ENCODE measurements at places on chromosomes 6 and 20.

DNA sequence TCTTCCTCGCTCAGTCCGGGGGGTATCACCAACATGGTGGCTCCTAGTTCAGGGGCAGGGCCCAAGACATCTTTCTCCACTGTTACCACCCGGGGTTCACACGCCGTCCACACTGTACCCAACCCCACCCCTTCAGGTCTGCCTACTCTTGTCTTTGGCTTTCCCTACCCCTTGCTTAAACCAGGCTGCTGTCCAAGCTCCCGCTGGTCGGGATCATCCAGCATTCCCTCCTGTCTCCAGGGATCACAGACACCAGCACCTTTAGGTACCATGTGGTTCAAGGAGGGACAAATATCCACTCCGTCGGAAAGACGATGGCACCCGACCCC lies 395 bp downstream of the NELFE start:
- no peak for DNase-seq

GRCh38 chr6:118606858-118607257 lies 44.5 kb downstream of the CEP85L start:
- no peak for DNase-seq

- no peak for DNase-seq
These were observed 2.9 kb downstream of the SLC35B2 start for GRCh38 chr6:44254191-44255104.

DNA sequence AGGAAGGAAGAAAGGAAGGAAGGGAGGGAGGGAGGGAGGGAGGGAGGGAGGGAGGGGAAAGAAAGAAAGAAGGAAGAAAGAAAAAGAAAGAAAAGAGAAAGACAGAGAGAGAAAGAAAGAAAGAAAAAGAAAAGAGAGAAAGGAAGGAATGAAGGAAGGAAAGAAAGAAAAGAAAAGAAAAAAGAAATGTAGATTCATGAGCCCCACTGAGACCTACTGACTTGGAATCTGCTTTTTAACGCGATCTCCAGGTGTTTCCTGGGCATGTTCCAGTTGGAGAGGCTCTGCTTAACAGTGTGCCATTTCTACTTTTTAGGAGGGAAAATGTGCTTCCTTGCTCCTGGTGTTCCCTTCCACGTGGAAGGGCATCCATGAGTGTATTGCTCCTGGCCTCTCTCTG lies 16.4 kb downstream of the DEFB132 start:
- DNase-seq = no peak

DNA sequence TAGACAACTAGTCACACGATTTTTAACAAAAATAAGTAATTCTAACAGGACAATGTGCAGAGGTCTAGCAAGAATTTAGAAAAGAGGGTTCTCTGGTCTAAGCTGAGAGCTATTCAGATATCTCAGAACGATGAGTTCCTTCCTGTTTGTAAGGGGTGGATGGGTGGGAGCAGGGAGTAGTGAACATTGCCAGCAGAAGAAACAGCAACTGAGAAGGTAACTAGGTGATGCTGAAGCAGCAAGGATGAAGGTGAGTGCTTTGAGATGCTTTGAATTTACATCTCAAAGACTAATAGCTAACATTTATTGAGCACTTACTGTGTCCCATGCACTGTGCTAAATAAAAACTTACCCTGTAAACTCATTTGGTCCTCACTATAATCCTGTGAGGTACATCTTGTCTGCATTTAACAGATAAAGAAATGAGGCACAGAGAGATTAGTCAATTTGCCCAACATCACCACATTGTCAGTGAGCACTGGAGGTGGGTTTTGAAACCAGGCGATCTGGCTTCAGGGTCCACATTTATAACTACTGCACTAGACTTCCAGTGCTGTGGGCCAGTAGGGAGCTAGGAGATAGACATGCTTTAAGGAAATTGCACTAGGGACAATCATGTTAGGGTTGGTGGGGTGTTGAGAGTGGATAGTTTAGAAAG lies 15.7 kb downstream of the BRD2 start:
- no peak for DNase-seq

DNA sequence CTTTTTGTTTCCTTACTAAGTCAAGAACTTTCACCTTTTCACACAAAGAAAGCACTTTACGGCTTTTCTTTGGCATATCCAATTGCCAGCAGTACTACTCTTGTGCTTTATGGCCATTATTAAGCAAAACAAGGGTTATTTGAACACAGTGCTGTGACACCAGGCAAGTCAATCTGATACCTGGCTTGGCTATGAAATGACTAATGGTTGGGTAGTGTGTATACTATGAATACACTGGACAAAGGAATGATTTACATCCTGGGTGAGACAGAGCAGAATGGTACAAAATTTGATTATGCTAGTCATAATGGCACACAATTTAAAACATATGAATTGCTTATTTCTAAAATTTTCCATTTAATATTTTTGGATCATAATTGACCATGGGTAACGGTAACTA lies 22.1 kb upstream of the ADGRF1 start:
- no peak for DNase-seq

DNA sequence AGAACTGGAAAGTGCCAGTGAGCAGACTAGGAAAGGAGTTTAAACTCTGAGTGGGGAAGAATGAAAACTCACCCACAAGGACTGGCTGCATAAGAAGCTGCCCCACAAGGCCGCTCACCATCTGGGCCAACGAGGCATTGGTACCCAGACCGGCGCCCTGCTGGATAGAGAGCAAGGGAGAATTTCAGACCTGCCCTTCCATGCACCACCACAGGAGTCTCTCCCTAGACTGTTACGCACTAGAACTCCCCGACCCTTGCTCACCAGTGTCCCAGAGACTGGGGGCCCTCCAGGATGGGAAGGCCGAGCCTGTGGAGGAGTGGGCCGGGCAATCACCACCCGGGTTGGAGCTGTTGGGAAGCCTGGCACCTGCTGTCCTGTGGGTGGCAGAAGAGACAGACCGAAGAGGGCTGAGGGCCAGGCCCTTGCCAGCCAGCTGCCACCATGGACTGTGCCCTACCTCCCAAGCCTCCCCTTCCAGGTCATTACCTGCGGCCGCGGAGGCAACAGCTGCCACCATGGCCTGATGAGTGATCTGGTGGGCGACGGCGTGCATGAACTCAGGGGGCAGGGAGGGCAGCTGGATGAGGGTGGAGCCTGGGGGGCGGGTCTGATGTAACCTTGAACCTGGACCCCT lies 8.5 kb downstream of the BAG6 start:
- no peak for DNase-seq

- no peak for DNase-seq
These were observed 16.5 kb upstream of the MLIP start for GRCh38 chr6:54094786-54095185.

DNA sequence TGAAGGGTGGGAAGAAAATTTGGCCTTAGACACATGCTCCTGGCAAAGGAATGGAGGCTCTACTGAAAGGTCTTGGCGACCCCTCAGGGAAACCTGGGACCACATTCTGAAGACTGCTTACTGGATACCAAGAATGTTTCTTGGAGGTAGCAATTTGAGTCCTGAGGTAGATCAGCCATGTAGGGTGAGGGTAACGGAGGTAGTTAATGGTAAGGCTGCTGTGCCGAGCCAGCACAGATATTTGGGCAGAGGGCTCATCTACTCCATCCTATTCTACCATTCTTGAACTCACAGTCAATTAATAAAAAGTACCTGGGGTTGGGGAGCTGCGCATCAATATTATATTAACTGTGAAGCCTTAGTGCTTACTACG lies 401 bp upstream of the PHF3 start:
- DNase-seq = no peak

DNA sequence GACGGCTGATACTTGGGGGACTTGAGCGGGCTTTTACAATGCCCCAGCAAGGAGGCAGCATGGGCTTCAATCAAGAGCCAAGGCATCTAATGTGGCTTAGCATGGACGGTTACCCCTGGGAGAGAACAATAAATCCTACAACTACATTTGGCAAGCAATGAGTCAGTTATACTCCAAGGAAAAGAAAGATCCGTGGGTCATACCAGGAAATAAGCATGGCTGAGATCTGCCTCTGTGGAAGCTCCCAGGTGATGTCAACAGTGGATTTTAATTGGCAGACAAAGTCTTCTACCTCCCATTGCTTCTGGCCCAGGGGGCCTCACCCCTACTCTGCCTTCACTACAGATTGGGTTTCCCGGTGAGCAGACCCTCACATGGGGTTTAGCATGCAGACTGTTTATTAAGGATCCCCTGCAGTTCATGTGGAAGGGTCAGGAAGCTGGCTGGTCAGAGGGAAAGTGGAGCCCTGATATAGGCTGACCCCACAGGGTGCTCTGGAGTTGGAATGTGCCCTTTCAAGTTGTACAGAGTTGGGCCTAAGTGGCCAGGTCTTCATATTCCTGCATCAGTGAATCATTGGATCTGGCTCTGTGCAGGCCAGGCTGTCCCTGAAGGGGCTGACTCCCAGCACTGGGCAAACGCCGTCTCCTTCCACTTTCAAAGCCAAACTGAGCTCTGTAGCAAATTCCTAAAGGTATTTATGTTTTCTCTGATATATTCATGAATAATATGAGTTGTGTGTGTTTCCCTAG lies 91.3 kb upstream of the GGTLC1 start:
- no peak for DNase-seq

All from GM12878 (cell line).